ENCODE measurements at places on chromosomes 6 and 20.
A peak's percentile ranks its signal among the peaks of the same experiment; 100 is the strongest.

DNA sequence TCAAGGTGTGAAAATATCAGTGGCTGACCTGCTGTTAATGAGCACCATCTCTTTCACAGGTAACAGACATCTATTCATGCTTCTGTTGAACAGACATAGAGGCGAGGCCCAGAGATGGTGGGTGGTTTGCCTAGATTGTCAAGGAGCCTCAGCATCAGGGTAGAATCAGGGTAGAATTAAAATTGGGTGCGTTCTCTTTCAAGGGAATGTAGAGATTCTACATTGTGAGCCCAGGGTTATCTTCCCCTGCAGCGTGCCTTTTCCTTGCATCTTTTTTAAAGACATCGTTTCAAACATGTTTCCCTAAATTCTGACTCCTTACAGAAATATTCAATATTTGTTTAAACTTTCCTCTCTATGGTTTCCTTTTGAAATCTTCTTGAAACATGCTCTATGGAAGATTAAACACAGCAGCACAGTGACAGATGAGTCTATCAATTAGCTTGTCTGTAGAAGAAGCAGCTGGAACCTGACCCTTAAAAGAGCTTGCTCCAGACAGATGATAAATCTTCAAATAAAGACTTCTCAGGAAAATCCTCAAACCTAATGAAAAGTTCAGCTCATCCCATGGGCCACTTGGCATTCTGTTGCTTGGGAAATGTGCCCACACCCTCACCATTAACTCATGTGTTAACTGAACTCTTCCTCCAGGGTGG is 119.8 kb downstream of the IPCEF1 start:
- no peak for DNase-seq

DNA sequence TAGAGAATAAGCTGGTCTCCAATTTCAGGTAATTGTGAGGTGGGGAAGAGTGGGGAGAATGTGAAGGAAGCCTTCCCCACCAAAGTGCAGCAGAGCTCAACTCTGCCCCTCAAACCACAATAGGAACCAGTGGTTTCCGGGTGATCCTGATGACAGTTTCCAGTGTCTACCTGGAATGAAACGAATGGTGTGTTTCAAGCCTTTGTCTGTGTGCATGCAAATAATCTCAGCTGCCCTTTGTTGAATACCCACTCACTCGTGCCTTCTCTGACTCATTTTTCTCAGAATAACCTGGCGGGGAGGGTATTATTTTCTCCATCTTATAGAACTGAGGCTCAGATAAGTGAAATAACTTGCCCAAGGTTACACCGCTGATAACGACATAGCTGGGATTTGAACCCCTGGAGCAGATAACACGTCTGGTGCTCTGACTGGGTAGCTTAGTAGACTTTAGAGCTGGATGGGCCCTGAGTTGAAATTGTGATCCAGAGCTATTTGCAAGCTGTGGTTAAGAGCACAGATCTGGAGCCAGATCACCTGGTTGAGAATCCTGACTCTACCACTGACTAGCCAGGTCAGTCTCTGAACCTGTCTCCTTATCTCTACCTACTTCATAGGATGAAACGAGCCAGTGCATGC is 85.1 kb downstream of the EYA2 start:
- DNase-seq = no peak

GRCh38 chr6:166540631-166541331 is 45.7 kb downstream of the RAMACL start:
- DNase-seq = peak; percentile 66

GRCh38 chr6:79186564-79186963 is 47.9 kb downstream of the HMGN3 start:
- DNase-seq = no peak

- no peak for DNase-seq
Observed at GRCh38 chr20:34637245-34638038, 39.5 kb downstream of the PIGU start.

DNA sequence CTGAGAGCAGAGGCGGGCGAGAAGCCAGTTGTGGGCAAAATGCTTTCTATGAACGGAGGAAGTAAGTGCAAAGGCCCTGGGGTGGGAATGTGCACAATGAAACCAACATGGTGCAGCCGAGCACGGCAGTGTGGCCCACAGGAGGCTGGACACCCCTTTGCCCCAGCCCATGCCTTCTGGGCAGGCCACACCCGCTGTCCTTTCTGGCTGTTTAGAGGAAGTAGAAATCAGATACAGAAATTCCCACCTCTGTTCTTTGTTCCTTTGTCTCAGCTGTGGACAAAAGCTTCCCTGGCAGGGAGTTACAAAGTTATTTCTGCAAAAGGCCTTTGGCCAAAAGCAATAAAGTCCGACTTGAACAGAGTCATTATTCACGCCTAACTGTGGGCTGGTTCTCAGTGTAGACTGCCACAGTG is 11.9 kb downstream of the SULF2 start:
- no peak for DNase-seq

GRCh38 chr6:7675353-7675945 is 50.5 kb upstream of the BMP6 start:
- no peak for DNase-seq

DNA sequence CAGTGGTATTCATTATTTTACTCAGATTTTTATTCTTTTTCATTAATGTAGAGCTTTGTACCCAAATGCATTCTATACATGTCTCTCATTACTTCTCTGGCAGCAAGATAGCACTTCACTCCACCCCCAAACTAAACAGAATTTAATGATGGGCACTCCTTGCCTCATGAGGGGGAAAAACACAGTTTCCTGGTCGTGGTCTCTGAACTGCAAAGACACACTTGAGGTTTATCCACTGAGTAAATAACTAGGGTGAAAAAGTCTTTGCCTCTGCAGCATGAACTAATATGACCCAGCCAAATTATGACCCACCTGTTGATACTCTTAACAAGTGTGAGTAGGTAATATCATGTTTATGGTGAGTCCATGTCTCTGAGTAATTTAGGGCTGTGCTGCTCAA is 785.2 kb upstream of the FLRT3 start:
- DNase-seq = no peak

GRCh38 chr6:101513181-101513580 is 119.7 kb downstream of the GRIK2 start:
- DNase-seq = no peak

- no peak for DNase-seq
Observed at GRCh38 chr6:112990971-112991370, 643.8 kb downstream of the RFPL4B start.

DNA sequence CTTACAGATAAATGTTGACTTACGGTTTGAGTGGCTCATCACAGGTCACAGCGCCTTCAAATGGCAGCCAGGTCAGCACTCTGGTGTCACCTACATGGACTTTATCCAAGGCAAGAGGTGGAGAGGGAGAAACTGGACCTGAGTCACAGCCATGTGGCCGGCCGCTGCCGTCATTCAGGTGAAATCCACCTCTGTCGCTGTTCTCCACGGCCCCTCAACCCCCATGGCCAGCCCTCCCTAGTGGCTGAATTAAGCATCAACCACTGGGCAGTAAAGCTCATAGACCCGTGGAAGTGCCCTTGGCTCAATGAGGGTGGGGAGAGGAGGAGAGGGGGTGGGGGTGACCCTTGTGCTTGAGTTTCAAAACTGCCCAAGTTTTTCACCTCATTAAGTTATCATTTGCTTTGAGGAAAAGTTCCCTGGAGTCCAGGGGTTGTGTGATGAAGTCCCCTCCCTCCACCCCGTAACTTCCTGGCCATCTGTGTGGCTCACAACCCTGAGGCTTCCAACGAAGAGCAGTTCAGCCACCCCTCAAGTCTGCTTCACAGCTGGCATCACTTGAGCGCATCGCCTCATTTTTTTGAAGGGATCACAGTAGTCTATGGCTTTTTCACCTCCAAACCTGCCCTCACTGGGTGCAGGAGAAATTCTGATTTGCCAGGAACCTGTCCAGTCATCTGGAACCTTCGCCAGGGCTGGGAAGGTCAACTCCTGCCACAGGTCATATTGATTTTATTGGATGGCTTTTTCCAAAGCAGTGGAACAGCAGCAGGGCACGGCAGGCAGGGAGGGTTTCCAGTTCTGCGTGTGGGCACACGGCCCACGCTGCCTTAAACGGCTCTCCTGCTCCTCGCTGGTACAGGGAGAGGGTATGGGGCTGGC is 43.5 kb upstream of the APCDD1L start:
- DNase-seq = no peak

- DNase-seq = no peak
Observed at GRCh38 chr6:4790158-4790899, 14.1 kb downstream of the CDYL start.

- DNase-seq = no peak
Observed at GRCh38 chr6:1657771-1658165, 48.1 kb downstream of the FOXC1 start.

DNA sequence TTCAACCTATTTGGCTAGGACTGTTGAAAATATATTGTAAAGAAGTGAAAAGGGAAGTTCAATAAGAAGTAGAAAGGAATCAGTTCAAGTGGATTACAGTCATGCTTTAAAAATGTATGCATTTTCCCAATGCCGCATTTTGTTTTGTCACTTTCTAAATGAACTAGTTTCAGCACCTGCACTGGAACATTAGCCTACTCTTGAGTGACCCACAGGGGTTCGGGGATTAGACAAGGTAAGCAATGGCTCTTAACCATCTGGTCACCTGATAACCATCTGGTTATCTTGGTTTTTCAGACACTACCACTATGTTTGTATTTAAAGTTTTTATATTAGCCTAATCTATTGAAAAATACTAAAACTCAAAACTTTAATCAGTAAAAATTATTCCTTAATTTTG is 97.6 kb downstream of the CD164 start:
- DNase-seq = no peak

- no peak for DNase-seq
Observed at GRCh38 chr6:131660195-131660594, 23.1 kb downstream of the ENPP3 start.

GRCh38 chr6:118825661-118826060 is 68.3 kb upstream of the ASF1A start:
- DNase-seq = no peak

DNA sequence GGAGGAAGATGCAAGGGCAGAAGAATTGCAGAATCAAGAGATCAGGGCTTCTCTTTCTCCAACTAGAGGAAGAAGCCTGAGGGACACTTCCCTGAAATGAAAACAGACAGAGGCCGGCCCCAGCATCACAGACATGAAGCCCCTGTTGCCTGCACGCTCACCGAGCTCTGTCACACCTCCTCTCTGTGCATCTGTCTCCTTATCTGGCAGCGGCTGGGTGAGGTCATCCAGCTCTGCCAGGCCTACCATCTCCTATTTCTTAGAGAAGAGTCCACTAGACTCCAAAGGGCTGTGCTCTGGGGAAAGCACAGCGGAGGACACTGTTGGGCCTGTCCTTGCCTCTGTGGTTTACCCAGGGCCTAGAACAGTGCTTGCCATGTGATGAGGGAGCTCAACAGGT is 71.9 kb upstream of the MLN start:
- no peak for DNase-seq

DNA sequence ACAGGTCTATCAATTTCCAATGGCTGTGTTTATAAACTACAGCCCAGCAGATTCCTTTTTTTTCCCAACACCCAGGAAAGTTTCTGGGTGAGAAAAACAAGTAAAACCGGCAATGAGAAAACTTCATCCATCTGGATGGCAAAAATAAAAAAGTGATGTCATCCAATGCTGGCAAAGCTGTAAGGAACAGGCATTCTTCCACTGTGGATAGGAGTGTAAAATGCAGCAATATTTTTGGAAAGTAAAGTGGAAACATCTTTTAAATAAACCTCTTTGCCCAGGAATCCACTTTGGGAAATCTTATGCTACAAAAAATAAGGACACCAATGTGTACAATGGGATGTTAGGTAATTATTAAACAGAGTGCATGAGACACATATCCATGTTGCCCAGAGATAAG is 102.1 kb upstream of the NT5E start:
- DNase-seq = no peak

- no peak for DNase-seq
Observed at GRCh38 chr20:54067606-54068174, 2.7 kb downstream of the BCAS1 start.

- no peak for DNase-seq
Observed at GRCh38 chr6:14910692-14911547, 334.9 kb upstream of the JARID2 start.

DNA sequence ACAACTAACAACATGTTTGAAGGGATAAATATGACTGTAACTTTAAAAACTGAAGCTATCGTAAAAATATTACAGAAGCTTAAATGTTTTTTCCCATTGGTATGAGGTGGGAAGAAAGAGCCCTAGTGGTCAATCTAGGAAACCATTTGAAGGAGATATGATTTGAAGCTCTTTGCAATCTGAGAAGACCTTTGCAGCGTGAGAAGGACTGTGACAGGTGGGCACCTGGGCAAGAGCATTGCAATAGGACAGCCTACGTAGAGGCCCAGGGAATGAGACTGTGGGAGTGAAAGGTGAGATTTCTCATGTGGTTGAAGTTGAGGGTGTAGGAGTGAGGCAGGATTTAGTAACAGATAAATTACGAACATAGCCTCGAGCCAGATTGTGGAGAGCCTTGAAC is 108.0 kb upstream of the PDE7B start:
- DNase-seq = no peak
